Right atrium auricular region (tissue), 2 donors: ENCODE measurements at places on chromosomes 1 and 21.

DNA sequence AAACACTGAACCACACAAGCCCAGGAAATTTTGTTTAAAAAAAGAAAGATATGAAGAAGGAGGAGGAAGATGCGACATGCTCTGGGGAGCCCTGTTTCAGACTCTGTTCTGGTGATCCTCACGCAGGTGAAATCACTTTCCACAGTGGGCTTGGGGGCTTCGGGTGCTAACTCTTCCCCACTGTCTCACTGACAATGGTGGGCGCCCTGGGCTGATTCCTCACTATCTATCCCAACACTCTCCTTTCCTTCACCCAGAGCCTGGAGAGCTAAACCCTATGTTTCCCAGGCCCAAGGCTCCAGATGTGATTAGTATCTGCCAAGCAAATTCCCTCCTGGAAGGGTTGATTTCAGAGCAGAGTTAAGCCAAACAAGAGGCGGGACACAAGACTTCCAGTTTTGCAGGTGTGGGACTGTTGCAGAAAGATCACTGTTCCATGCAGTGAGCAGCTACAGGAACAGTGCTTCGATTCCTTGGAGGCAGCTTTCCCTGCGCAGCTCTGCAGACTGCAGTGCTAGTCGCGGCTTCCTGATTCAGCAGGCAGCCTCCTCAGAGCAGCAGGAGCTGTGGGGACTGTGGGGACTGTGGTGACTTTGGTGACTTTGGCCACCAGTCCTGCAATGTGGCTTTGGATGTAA is 168.3 kb downstream of the RHOU start:
- H3K27me3 ChIP-seq: no peaks in the 10 kb centered on the region
- H3K4me1 ChIP-seq: no peaks in the 10 kb centered on the region
- no peak for DNase-seq
- no peak overlapping the region for H3K4me3 ChIP-seq
- H3K27ac ChIP-seq: peak overlapping the region; percentile 46

DNA sequence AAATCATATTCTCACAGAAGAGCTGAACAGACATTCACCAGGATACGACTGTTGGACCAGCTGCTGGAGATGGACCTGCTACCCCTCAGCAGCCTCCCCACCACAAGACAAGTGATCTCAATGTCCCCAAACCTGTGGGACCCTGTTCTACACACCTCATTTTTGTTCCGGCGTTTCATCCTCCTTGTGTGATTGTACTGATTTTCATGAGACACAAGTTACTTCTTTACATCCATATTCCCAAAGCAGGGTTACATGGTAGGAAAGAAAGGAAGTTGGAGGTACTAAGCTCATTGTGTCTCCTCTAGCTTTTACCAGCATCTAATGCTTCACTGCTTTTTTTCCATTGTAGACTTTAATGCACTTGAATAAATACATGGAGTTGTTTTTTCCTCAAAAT is 8.7 kb downstream of the ADAMTS1 start:
- no peaks in the 10 kb centered on the region for H3K27me3 ChIP-seq
- H3K36me3 ChIP-seq: peaks cover 58% of the 10 kb centered on the region
- H3K4me1 ChIP-seq: peaks cover 33% of the 10 kb centered on the region
- H3K4me3 ChIP-seq: no peak overlapping the region
- no peak for DNase-seq

DNA sequence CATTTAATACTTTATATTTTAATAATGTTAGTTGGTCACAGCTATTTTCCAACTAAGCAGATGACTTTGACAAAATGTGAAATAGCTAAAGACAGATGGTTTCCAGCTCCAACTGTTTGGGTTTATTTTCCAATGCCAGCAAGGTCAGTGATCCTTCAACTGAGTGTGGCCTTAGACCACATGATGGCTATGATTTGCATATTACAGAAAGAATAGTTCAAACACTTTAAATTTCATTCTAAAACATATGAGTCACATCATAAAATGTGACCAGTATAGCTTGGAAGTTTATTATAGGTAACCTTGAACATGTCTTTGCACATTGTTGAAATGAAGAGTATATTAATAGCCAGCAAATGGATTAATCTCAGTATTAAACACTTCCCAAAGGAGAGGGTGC is 454.0 kb upstream of the C1orf87 start:
- no peak overlapping the region for H3K4me3 ChIP-seq
- H3K27me3 ChIP-seq: no peaks in the 10 kb centered on the region
- H3K4me1 ChIP-seq: no peaks in the 10 kb centered on the region
- H3K27ac ChIP-seq: no peak overlapping the region
- no peak for DNase-seq

- no peaks in the 10 kb centered on the region for H3K27me3 ChIP-seq
- no peak overlapping the region for H3K4me3 ChIP-seq
- no peak for DNase-seq
- no peak overlapping the region for H3K27ac ChIP-seq
- H3K36me3 ChIP-seq: no peaks in the 10 kb centered on the region
- no peaks in the 10 kb centered on the region for H3K4me1 ChIP-seq
Observed at GRCh38 chr1:47469390-47469759, 31.5 kb downstream of the FOXD2 start.

DNA sequence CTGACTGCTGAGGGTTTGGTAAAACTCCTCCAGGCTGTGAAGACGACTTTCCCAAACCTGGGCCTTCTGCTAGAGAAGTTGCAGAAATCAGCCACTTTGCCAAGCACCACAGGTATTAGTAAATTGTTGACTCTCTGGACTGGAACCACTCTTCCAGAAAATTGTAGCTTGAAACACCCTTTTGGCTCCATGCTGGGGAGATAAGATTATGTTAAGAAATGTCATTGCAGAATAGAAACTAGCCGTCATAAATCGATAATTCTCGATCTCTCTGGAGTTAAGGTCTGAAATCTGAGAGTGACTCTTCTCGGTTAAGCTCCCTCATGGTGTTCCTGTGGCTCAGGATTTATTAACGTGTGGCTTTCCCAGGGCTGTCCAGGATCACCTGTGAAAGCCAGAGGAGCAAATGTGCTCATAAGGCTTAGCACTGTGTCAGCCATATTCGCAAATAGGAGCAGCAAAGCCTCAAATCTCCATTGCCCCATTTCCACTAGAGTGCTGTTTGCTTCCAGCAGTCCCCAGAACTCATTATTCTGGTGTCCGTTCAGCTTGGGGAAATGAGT is 54.6 kb downstream of the ZBTB40 start:
- no peak overlapping the region for H3K4me3 ChIP-seq
- peaks cover 11% of the 10 kb centered on the region for H3K4me1 ChIP-seq
- DNase-seq: no peak
- peaks cover 54% of the 10 kb centered on the region for H3K36me3 ChIP-seq
- H3K27me3 ChIP-seq: no peaks in the 10 kb centered on the region
- no peak overlapping the region for H3K27ac ChIP-seq

- H3K4me3 ChIP-seq: no peak overlapping the region
- H3K4me1 ChIP-seq: no peaks in the 10 kb centered on the region
- no peak overlapping the region for H3K27ac ChIP-seq
- H3K27me3 ChIP-seq: no peaks in the 10 kb centered on the region
Observed at GRCh38 chr1:188668083-188668482, 1809.6 kb downstream of the BRINP3 start.

- H3K4me1 ChIP-seq: no peaks in the 10 kb centered on the region
- H3K36me3 ChIP-seq: peaks cover 88% of the 10 kb centered on the region
- no peak for DNase-seq
- H3K27me3 ChIP-seq: no peaks in the 10 kb centered on the region
- no peak overlapping the region for H3K4me3 ChIP-seq
Observed at GRCh38 chr1:40753142-40753882, 30.3 kb upstream of the KCNQ4 start.

- H3K27me3 ChIP-seq: no peaks in the 10 kb centered on the region
- H3K4me1 ChIP-seq: no peaks in the 10 kb centered on the region
- no peak overlapping the region for H3K27ac ChIP-seq
Observed at GRCh38 chr1:42737257-42737656, 2.8 kb downstream of the CLDN19 start.

GRCh38 chr1:160453443-160453842 is 53.1 kb downstream of the VANGL2 start:
- no peaks in the 10 kb centered on the region for H3K4me1 ChIP-seq
- H3K27ac ChIP-seq: no peak overlapping the region
- H3K36me3 ChIP-seq: no peaks in the 10 kb centered on the region
- DNase-seq: no peak
- no peaks in the 10 kb centered on the region for H3K27me3 ChIP-seq

GRCh38 chr1:64196074-64196870 is 7.2 kb upstream of the UBE2U start:
- no peak overlapping the region for H3K27ac ChIP-seq
- H3K4me3 ChIP-seq: no peak overlapping the region

DNA sequence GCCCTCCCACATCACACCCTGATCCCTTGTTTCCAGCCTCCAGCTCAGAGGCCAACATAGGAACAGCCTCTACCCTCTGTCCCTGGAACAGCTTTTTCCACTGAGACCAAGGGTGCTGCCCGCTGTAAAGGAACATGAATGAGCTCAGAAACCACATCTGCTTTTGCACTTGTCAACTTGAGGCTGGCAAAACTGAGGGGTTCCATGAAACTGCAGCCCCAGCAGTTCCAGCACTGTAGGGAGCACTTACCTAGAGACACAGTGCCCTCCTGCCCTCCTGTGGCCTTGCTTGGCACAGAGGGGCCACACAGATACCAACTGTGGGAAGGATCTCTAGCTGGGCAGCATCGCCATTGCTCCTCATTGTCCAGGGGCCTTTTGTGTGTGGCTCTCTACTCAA is 51.7 kb downstream of the ITPKB start:
- no peak overlapping the region for H3K4me3 ChIP-seq
- H3K36me3 ChIP-seq: no peaks in the 10 kb centered on the region
- DNase-seq: no peak
- H3K27ac ChIP-seq: peak overlapping the region; percentile 68
- no peaks in the 10 kb centered on the region for H3K27me3 ChIP-seq

DNA sequence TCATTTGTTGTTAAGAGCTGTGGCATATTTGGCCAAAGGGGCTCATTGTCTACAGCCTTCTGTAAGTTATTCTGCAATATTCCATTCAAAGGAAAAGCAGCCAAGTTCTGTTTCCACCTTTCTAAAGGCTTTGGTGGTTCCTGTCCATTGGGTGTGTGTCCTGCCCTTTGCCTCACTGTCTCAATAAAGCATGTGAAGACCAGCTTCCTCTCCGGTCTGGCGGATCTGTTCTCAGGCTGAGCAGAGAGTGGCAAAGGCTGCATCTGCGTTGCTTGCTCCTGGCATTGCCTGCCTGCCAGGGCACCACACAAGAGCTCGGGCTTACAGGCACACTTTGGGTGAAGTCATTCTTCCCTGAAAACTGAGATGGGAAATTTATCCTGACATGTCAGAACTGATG is 34.9 kb downstream of the ST6GALNAC3 start:
- no peak for DNase-seq
- no peaks in the 10 kb centered on the region for H3K27me3 ChIP-seq
- no peaks in the 10 kb centered on the region for H3K4me1 ChIP-seq
- H3K36me3 ChIP-seq: no peaks in the 10 kb centered on the region
- H3K27ac ChIP-seq: no peak overlapping the region

- H3K4me1 ChIP-seq: peaks cover 5% of the 10 kb centered on the region
- H3K27ac ChIP-seq: no peak overlapping the region
- DNase-seq: no peak
- H3K36me3 ChIP-seq: no peaks in the 10 kb centered on the region
- H3K4me3 ChIP-seq: no peak overlapping the region
Observed at GRCh38 chr1:230365723-230366307, 60.3 kb downstream of the PGBD5 start.

DNA sequence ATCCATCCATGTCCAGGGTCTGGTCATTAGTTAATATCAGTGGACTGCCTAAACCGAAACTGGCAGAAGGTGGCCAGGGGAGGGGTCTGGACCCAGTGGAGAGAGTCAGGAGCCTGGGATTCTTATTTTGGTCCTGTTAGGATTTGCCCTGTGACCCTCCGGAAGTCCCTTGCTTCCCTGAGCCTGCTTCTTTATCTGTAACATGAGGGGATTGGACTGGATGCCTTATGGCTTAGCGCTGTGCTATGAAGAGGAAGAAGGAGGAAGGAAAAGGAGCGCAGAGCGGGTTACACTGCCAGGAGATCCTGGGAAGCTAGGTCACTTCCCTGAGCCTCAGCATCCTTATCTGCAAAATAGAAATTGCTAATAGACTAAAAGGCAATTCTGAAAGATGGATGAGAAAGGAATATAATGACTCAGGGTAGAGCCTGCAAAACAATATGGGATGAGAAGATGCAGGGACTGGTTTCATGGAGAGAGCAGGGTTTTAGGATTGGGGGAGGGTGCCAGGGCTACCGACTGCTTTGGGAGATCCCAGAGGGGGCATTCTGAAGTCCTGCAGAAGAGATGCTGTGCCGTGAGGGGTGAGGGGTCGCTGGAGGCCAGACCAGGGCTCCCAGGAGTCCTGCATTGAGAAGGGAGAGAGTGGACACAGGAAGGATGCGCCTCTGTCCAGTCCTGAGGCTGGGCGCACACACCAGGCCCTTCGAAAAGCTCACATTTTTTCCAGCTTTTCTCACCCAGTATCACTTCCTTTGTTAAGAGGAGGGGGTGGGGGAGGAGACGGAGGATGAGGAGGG is 460 bp upstream of the ADORA1 start:
- peak overlapping the region; percentile 54 for H3K4me3 ChIP-seq
- no peaks in the 10 kb centered on the region for H3K36me3 ChIP-seq
- no peaks in the 10 kb centered on the region for H3K27me3 ChIP-seq
- peaks cover 74% of the 10 kb centered on the region for H3K4me1 ChIP-seq

GRCh38 chr1:200317236-200317635 is 92.6 kb downstream of the ZNF281 start:
- H3K4me3 ChIP-seq: no peak overlapping the region
- no peak for DNase-seq
- no peaks in the 10 kb centered on the region for H3K36me3 ChIP-seq
- no peaks in the 10 kb centered on the region for H3K27me3 ChIP-seq
- H3K4me1 ChIP-seq: no peaks in the 10 kb centered on the region

- peak; percentile 84 for DNase-seq
- peak within 1 kb of the TSS; percentile 95 for H3K27ac ChIP-seq
- H3K4me1 ChIP-seq: peaks cover 7% of the 10 kb centered on the region
Observed at GRCh38 chr1:243850202-243850451, at the start of gene AKT3. Gene AKT3 (minus strand): TSS chr1:243850243. CDS start chr1:243843170, 7,073 bp downstream.

DNA sequence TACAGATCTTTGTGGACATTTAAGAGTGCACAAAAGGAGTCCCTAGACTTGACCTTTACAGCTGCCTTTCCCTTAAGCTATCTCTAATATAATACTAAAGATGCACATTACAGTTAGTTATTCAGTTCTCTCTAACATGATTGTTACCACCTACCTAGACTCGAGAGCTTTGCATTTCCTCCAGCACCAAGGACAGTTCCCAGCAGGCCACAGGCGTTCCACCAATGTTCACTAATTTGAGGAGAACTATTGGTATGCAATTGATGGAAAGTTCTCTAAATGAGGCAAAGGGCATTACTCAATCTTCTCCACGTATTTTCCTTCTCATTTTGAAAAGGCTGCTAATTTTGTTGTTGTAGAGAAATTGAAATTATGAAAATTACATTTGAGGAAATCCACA is 5.4 kb upstream of the NTNG1 start:
- H3K4me3 ChIP-seq: no peak overlapping the region
- no peak for DNase-seq
- H3K36me3 ChIP-seq: no peaks in the 10 kb centered on the region
- H3K27ac ChIP-seq: no peak overlapping the region
- peaks cover 9% of the 10 kb centered on the region for H3K4me1 ChIP-seq
- H3K27me3 ChIP-seq: peaks cover 11% of the 10 kb centered on the region
